ENCODE measurements at places on chromosomes 13 and 19.
A peak's percentile ranks its signal among the peaks of the same experiment; 100 is the strongest.

- DNase-seq: no peak
Measured at GRCh38 chr19:2274931-2275535, 6.9 kb downstream of the PEAK3 start.

DNA sequence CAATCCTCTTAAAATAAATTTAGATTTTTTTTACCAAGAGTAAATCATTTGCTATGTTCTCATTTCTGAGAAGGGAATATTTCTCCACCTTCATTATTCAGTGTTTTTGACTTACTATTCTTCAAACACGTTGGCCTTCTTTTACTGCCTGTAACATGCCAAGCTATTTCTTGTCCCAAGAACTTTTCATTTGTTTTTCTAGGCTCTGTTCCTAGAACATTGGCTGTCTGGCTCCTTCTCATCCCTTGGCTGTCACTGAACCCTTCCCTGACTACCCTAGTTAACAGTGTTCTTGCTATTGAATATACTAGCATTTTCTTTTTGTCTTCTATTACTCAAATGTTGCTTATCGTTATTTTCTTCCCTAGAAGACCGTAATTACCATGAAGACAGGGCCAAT lies 248.1 kb downstream of the ITGBL1 start:
- DNase-seq: no peak

DNA sequence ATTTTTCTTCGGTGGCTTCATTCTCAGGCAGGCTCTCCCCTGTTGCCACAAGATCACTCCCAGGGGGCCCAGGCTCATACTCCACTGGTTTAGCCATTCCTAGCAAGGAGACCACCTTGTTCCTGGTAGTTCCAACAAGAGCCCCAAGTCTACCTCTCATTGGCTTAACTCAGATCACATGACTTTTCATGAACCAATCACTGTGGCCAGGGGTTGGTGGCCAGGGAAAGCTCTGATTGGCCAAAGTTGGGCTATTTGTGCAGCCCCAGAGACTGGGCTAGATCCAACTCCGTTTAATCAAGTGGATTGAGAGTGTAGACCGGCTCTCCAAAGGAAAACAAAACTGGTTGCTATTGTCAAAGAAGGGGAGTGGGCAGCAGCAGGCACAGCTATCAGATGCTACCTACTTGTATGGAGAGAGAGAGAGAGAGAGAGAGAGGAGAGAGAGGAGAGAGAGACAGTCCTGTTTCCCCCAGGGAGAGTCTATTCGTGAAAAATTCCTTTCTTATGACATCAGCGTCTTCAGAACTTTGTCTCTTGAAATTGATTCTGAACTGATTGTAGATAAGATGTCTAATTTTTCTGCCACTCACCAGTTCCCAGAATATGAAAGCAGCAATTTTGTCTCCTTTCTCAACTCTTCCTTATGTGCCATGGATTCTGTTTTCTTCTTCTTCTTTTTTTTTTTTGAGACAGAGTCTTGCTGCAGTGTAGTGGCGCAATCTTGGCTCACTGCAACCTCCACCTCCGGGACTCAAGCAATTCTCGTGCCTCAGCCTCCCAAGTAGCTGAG lies 5.9 kb downstream of the CEACAM19 start:
- no peak for DNase-seq

GRCh38 chr13:22161871-22162270 lies 491.0 kb downstream of the FGF9 start:
- no peak for DNase-seq

DNA sequence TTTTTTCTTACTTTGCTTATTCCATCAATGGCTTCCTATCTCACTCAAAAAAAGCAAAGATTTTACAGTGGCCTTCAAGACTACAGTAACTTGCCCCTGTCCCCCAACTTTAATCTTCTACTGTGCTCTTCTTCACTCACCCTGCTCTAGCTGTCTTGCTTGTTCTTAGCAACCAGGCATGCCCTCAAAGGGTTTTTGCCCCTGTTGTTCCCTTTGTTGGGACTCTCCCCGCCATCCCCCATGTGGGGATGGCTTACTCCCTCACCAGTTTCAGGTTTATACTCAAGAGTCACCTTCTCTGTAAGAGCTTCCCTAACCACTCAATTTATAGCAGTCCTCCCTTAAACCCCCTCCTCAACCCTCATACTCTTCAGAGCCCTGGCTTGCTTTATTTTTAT lies 5.4 kb downstream of the MTMR6 start:
- DNase-seq: no peak

DNA sequence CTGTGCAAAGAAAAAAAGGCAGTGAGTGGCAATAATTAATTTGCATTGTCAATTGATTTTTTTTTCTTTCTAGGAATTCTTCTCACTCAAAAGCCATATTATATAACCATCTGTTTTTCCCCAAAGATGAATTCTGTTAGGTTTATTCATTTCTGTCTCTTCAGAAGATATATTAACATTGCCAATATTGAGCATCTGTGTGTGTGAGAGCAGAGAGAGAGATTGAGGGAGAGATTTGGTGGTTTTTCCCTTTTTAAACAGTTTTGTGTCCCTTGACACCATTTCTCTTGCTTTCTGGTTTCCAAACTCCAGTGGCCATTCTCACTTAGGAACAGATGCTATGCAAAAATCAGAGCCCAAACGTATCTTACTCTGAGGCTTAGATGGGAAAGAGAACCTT lies 112.5 kb downstream of the LACC1 start:
- no peak for DNase-seq

DNA sequence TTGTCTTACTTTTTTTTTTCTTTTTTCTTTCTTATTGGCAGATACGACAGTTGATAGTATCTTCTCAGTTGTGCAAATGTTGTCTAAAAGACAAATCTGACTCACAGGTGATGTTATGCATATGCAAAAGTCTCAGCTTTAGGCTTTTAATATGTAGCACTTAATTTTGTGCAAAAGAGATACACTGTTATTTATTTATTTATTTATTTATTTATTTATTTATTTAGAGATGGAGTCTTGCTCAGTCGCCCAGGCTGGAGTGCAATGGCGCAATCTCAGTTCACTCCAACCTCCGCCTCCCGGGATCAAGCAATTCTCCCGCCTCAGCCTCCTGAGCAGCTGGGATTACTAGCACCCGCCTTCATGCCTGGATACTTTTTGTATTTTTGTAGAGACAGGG lies 383.9 kb upstream of the PCDH9 start:
- no peak for DNase-seq

GRCh38 chr19:33052352-33052972 lies 12.2 kb downstream of the RHPN2 start:
- no peak for DNase-seq

GRCh38 chr13:98940325-98941001 lies 37.4 kb downstream of the DOCK9 start:
- DNase-seq: no peak

GRCh38 chr19:35153701-35154524 lies 622 bp upstream of the FXYD5 start:
- no peak for DNase-seq

- no peak for DNase-seq
Measured at GRCh38 chr13:91119643-91120042, 227.8 kb upstream of the MIR17HG start.

GRCh38 chr19:57103573-57104277 lies 16.1 kb upstream of the USP29 start:
- DNase-seq: peak; percentile 27

GRCh38 chr19:3033595-3034405 lies 4.7 kb upstream of the TLE2 start:
- no peak for DNase-seq

- DNase-seq: no peak
Measured at GRCh38 chr13:93039131-93039530, 187.5 kb upstream of the GPC6 start.

DNA sequence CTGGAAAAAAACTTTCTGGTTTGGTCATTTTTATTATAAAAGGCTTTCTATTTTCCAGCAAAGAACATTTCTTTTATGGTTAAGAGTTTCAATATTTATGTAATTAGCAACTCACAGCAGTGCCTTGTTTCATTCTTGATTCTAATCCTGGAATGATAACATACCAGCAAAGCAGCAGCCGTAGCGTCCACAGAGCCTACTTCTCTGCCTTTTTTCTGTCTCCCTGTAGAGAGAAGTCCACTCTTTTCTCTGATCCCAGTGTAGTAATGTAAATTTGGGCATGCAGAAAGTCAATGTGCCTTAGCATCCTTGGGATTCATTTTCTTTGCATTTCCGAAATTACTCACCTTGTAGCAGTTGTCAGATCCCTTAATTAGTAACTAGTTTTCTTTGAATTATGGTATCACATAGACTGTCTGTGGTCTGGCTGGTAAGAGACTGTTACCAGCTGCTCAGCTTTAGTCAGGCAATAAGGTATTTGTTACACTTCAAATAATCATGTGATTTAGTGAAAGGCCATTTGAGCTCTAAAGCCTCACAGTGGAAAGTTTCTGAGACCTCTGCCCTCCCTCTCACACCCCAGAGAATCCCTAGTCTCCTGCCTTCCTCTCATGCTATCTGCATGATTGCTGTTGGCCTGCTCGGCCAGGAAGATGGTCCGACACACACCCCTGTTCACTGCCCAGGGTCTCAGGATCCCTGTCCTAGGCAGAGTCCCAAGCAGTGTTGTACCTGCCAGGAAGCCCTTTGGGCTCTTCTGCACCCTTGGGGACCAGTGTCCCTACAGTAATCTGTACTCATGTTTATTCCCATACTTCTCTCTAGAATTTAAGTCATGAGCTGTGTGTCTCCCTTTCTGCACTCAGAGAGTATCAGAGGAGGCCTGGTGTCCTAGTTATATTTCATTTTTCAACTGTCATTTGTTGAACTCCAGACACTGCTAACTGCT lies 86.3 kb downstream of the LRCH1 start:
- DNase-seq: no peak

DNA sequence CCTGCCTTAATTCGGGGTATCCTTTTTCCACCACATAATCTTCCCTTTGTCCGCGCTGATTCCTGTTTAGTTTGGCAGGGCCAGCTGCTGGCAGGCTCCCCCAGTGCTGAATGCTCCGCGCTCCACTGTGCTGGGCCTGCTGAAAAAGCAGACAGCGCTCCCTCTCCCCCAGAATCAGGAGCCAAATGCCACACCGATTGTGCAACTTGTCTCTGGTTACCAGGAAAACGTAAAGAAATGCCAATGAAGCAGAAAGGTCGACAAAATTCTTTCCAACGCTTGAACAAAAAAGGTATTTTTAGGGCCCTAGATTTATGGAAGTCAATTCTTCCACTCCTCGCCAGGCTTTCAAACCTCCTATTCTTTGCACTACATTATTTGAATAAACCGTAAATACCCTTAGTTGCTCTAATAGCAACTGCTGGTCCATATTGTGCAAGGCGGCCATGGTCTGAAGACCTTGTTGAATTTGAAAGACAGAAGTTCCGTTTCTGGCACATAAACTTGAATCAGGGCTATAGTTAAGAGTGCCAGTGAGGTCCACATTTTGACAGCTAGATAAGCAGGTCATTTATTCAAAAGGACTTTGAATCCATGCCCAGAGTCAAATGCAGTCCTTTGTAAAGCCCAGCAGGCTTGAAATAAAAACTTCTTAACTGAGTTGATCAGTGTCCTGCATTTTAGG lies 206.7 kb upstream of the RFC3 start:
- no peak for DNase-seq

GRCh38 chr13:22232186-22232585 lies 561.3 kb downstream of the FGF9 start:
- DNase-seq: no peak

DNA sequence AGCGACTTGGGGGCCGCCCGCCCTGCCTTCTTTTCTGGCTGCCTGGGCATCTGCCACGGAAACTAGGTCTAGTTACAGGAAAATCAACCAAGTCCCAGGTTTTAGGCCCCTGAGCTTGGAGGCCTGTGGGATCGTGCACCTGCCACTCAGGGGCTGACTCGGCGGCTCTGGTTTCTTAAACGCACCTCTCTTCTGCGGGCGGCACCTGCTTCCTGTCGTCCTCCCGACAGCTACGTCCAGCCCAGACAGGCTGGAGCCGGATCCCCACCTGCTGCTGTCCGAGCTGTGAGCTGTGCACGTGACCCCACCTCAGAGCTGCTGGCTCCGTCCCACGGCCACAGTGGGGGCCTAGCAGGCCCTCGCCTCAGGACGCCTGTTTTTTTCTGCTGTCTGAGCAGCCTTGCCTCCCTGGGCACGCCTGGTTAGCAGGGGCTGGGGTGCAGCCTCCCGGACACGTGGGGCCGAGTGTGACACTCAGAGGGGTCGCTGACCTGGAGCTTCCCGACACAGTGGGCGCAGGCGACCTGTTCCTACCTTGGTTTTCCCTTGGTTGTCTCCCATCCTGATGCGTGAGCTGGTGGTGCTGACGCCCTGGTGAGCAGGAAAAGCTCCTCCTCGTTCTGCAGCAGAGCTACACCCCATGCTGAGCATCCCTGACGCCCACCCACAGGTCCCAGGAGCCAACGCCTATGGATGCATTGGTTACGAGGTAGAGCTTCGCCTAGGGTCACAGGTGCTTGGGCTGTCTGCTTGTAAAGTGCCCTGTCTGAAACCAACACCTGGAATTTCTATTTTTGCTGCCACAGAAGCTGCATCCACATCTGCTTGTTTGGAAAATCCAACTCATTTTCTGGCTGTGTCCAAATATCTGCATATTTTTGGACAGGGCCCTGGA lies 17.5 kb downstream of the TMEM255B start:
- DNase-seq: no peak

DNA sequence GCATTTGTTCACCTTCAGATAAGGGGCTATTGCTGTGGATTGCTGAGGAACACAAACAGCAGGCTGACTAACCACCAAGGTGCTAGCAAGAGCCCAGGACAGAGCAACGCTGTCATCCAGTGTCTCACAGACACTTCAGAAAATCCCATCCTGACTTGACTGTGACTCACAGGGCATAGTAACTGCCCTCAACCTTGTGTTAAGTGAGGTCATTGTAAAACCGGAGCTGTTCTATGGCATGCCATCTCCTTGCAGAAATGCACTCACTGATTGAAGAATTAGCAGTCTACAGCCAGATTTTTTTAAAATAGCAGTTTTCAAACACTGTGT lies 51.1 kb downstream of the TNFRSF19 start:
- no peak for DNase-seq

- no peak for DNase-seq
Measured at GRCh38 chr13:113629866-113630265, 28.1 kb downstream of the ATP4B start.

DNA sequence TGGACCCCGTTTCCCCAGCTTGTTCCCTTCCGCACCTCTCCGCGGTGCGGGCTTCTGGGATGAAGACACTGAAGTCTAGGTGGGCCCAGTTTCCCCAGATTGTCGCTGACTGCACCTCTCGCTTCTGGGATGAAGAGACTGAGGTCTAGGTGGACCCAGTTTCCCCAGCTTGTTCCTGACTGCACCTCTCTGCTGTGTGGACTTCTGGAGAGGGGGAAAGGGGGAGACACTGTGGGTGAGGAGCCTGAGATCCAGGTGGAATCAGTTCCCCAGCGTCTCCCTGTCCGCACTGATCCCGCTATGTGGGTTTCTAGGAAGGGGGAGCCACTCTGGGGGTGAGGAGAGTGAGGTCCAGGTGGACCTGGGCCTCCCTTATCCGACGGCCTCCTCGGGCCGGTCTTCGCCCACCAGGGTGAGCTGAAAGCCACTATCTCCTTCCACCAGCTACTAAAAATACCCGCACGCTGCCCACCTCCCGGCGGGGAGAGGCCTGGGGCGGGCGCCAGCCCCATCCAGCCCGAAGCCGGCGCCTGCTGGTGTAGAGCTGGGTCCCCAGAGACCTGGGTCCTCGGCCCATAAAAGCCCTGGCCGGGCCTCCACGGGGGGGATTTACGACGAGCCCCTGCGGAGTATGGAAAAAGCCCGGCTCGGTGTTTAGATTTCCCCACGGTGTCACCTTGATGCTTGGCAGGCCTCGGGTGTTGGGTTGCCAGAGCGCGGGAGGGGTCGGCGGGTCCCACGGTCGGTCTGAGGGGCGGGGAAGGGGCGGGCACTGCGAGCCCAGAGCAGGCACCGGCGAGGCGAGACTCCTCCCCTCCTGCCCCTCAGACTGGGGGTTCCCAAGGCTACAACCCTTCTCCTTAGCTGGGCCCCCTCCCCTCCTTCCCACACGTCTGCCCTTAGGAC lies 10.6 kb downstream of the FUT6 start:
- DNase-seq: no peak

GRCh38 chr13:20358022-20358421 lies 125.9 kb upstream of the GJB6 start:
- DNase-seq: no peak

Data from glomerular endothelial cell (primary cell).